Right renal pelvis (tissue), 4 donors: ENCODE measurements at places on chromosomes 1 and 21.

DNA sequence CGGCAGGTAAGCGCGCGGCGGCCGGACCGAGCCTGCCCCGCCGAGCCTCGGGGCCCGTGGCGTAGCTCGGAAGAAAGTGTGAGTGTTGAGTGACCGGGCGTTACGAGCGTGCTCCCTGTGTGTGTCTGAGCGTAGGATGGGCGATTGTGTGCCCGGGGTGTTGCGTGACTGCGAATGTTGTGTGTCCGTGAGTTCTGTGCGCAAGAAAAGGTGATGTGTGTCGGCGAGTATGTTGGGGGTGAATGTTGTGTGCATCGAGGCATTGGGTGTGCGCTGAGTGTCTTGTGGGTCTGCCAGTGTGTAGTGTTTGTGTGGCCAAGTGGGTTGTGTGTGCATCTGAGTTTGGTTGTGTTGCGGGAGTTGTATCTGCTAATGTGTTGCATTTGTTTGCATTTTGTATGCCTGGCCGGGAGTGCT is 398 bp downstream of the PTPRU start:
- DNase-seq: no peak

GRCh38 chr1:64960731-64961130 is 5.6 kb downstream of the JAK1 start:
- no peak for DNase-seq

GRCh38 chr1:66557157-66557556 is 23.2 kb downstream of the SGIP1 start:
- DNase-seq: no peak

DNA sequence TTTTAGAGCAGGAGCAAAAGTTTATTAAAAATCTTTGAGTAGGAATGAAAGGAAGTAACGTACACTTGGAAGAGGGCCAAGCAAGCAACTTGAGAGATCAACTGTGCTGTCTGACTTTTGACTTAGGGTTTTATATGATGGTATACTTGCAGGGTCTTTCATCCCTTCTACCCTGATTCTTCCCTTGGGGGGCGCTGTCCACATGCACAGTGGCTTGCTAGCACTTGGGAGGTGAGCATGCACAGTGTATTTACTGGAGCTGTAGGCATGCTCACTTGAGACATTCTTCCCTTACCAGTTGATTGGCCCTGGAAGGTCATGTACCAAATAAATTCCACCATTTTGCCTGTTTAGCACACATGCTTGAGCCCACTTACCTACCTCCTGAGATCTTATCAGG is 1001.3 kb upstream of the ADGRL2 start:
- DNase-seq: no peak

DNA sequence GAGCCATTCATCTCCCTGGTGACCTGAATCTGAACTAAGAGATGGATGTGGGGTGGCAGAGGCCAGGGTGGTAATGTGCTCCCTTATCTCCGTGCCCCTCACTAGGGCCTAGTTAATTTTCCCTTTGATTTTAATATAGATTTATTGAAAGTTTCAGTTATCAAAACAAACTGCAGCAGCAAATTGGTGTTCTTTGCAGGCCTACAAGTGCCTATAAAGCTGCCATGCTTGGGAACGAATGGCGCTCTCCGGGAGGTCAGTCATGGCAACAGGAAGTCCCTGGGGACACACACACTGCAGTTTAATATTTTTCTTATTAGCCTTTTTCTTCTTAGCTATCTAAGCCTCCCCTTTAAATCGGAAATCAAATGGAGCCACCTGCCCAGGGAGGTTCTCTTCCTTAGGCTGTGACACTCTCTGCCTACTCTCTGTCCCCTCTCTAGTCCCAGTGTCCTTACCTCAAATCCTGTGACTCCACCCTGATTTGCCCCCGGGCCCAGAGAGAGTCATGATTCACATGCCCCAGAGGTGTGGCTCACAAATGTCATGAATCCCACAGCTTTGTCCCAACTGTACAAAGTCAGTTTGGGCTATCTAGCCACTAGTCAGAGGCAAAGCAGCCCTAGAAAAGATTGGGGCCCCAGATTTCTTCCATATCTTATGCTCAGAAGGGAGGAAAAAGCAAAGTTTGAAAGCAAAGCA is 4.3 kb upstream of the ERI3 start:
- DNase-seq: no peak

DNA sequence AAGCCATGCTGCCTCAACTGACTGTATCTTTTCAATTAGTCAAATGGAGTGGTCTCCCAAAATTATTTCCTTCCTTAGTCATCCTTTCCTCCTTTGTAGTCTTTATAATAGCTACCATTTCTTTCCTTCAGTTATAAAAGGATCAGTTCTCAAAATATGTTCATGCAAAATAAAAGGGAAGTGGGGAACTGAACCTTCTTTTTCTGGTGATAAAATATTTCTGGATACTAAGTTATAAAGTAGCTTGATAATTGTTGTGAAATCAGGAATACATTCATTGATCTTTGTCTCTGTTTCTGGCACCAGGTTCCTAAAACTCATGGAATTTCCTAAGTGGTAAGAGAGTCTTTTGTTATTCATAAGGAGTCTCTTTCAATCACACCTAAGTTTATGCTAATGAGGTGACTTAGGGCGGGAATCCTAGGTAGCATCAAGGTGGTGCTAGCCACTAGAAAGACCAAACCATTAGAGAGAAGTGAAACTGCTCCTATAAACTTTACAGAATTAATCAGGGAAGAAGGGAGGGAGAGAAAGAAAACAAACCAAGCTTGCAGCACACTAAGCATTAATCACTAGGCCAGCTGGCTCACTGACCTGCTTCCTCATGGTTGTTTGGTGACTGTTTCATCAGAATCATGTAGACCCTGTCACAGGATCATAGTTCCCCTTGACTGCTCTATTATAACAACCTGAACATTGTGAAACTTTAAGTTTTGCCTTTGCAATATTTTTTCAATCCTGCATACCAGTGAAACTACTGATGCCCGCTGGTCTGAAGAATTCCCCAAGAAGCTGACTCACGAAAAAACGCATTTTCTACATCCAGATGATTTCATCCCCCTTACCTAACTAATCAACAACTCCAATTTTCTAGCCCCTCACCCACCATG is 161.6 kb upstream of the PTBP2 start:
- DNase-seq: no peak

DNA sequence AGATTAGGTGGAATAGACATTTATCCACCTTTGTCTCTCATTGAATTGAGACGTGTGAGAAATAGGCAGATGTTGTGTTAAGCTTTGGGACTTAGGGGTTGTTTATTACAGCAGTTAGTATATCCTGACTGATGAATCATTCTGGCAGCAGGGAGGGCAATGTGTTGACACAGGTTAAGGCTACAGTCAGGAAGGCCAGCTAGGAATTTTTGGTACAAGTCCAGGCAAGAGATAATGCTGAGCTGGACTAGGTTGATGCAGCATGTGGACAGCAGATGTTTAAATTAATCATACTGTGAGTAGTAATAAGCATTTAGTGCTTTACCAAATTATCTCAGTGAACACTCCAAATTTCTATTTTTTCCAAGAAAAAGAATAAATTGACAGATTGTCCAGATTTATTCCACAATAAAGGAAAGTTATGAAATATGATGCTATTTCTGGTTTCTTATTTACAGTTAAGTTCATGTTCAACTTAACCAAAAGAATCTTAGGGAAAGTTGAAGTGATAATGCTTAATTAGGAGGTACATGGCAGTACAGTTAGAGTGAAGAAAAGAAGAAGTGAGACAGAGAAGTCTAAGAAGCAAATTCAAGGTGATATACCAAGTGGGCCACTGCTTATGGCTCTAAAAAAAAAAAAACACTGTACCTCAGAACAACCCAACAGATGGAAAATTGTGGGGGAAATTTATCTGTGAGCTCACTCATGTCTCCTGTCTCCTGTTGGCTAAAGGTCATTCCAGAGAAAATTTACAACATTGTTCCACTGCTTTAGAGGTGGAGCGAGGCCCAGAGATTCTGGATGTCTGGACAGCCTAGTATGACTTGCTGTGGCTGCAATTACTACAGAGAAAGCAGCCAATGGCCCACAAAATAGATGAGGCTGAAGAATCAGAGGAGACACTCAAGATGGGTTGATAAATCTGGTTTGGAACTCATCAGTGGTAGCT is 102.7 kb upstream of the C21orf91 start:
- DNase-seq: no peak

GRCh38 chr1:117512728-117513321 is 93.0 kb upstream of the TENT5C start:
- DNase-seq: no peak

DNA sequence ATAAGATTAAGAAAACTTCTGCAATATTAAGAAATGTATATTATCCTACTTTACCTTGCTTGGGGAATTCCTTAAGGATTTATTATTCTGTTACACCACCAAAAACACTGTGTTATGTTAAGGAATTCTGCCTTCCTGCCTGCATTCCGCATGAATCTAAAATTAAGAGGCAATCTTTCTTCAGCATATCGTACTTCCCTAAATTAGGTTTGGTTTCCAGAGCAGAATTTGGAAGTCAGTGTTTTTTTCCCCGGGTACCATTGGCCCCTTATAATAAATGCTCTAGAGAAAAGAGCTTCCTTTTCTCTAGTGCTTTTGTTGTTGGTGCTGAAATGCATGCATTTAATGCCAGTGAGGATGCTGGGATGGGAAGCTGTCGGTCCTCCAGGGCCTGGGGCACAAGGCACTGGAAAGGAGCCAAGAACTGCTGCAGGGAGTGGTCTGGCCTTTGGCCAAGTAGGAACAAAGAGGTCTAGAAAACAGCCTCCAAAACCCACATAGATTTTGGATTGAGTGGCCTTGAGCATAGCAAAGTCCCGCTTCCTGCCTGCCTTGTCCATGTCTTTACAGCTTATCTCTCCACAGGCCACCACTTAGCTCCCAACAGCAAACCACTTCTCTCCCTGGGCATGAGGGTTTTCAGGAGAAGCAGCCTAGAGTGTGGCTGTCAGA is 69.9 kb downstream of the RRAGC start:
- DNase-seq: no peak

- DNase-seq: no peak
Measured at GRCh38 chr1:239388578-239388977, 2.2 kb downstream of the CHRM3 start.

DNA sequence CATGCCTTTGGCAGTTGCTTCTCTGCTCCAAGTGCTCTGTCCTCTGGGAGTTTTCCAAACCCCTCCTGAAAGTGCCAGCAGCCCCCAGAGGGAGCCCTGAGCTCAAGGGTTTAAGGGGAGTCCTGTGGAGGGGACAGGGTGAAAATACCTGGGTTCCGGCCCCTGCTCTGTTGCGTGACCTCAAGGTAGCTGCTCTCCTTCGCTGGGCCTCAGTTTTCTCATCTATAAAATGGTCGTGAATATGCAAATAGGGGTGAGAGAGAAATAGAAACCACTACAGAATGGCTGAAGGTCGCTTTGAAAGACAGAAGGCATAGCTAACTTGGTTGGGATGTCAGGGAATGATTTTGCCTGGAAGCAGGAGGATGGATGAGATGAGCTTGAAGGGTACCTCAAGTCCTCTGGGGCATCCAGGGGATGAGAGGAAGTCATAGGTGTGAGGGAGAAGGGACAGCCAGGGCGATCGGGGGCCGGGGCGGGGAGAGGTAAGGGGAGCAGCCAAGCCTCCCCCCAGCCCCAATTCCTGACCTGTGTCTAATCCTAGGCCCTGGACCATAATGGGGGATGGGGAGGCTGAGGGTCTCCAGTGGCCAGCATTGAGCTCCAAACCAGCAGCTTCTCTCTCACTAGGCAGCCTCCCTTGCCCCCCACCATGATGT is 12.4 kb downstream of the IFFO2 start:
- no peak for DNase-seq

- DNase-seq: no peak
Measured at GRCh38 chr1:2128189-2128901, 66.2 kb downstream of the FAAP20 start.

GRCh38 chr1:92804721-92805201 is 19.9 kb upstream of the EVI5 start:
- DNase-seq: no peak

DNA sequence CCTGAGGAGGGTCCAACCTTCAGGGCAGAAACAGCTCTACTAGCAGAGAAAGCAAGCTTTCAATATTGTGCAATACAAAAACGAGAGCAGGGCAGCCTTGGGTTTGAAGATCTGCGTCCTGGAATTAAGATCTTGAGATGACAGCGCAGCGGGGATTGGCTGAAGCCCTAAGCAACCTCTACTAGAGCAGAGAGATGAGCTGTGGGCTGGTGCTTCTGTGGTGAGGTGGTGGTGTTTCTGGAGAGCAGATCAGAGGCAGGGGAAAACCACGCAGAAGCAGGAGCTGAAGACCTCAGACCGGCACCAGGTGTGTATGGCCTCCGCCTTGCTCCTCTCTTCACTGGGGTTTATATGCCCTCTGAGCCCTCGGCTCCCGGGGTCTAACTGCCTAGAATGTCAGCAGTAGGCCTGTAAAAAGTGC is 12.5 kb downstream of the TRAF3IP3 start:
- DNase-seq: no peak

DNA sequence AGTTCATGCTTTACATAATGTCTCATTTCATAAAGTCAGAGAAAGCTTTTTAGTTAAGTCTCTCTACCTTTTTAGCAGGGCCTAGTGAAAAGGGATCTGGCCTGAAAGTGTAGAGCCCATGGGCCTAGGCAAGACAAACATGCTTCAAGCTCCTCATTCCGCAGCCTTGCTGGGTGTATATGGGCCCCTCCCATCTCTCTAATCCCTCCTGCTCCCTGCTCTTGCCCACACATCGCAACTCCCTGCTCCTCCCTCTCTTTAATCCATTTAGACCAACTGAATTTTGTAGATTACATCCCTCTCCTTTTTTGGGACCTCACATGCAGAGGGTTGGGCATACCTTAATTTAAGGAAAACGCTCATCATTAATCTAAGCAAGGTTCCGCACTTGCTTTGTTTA is 42.3 kb upstream of the CCDC190 start:
- no peak for DNase-seq

DNA sequence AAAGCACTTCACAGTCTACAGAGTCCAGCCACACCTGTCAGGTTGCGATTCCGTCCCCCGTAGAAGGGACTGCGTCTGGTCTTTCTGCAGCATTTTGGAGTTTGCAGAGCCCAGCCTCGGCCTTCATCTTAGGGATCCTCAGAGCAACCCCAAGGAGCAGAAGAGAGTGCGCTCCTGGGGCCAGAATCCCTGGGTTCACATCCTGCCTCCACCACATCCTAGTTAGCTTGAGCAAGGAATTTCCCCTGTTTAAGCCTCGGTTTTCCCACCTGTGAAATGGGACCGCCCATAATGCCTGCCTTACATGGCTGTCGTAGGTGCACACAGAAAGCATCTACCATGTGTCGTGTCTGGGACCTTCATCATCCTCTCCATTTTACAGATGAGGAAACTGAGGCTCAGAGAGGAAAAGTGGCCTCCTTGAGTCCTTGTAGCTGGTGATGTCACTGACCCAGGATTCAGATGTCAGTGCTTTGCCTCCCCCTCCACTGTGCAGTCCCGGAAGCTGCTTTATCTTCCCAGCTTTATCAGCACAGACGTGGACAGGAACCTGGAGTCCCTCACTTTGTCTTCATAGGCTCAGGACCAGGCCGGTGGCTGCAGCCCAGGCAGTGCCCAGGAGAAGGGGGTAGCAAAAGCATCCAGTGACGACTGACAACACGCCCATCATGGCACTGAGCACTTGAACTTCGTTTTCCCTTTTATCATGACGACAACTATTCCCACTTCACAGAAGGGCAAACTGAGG is 438.5 kb downstream of the MATN1 start:
- no peak for DNase-seq
